ENCODE measurements at places on chromosomes 5 and 9. TPM values are rescaled to one million over a fixed set of nuclear protein-coding genes. Genes with fewer than 3 reads are reported as not detected.

DNA sequence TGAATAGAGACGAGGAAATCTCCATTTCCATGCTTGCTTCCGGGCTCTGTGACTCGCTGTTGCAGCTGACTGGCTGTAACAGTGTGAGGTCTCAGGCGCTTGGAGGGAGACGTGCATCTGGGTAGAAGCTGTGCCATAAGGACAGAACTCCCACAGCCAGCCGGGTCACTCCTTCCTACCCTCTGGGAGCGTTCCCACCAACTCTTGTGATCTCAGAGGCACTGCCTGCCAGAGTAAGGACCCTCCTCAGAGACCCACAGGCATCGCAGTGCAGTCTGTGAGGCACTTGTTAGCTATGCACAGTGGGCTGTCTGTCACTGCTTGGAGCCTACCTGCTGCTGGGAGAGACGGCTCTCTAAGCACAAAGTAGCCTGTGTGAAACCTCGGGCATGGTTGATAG, 203.4 kb upstream of the SEMA6A start:
- H3K27ac ChIP-seq: no peak overlapping the region
- H3K4me1 ChIP-seq: peaks cover 33% of the 10 kb centered on the region
- DNase-seq: no peak
- no peaks in the 10 kb centered on the region for H3K36me3 ChIP-seq
- H3K27me3 ChIP-seq: peaks cover 17% of the 10 kb centered on the region
- H3K4me3 ChIP-seq: no peak overlapping the region

GRCh38 chr9:131214876-131215275, 61.4 kb downstream of the FAM78A start:
- no peak overlapping the region for H3K4me3 ChIP-seq
- H3K4me1 ChIP-seq: no peaks in the 10 kb centered on the region
- H3K36me3 ChIP-seq: peaks cover 58% of the 10 kb centered on the region
- no peak for DNase-seq
- H3K27me3 ChIP-seq: no peaks in the 10 kb centered on the region

DNA sequence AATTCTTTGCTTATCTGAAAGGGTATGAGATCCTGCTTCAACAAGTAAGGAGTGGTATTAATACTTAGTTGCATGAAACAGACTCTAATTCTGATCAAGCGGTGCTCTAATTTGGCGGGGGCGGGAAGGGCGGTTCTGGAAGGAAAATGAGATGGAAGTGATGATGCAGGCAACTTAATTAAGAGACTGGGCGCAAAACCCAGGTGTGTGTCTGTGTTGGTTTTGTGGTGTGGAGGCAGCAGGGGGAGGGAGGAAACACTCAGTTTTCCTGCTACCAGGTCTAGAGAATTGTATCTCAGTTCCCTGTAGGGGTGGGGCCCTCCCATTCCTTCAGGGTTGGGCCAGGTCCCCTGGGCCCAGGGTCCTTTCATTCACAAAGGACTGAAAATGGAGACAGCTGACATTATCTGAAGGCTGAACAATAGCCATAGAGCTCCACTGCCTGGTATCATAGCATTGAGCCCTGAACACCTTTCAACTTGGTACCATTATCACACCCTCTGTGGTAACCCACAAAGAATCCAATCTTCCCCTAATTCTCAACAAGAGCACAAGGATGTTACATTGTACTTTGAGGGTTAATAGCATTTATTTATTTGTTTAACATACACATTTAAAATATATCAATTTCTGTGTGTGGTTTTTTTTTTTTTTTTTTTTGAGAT, 17.2 kb upstream of the C5orf47 start:
- no peak overlapping the region for H3K27ac ChIP-seq
- peaks cover 7% of the 10 kb centered on the region for H3K27me3 ChIP-seq
- no peak for DNase-seq
- peak overlapping the region; percentile 4 for H3K4me3 ChIP-seq
- H3K4me1 ChIP-seq: peaks cover 54% of the 10 kb centered on the region

- H3K27ac ChIP-seq: no peak overlapping the region
- no peaks in the 10 kb centered on the region for H3K4me1 ChIP-seq
- peaks cover 5% of the 10 kb centered on the region for H3K27me3 ChIP-seq
These were observed 597.3 kb downstream of the PRELID2 start for GRCh38 chr5:145237843-145238242.

SOX30 gene
- total RNA-seq: not detected

C9orf152 gene
- total RNA-seq: 0.48 TPM

TPD52L3 gene
- total RNA-seq: not detected

FIBCD1 gene
- 0.53 TPM for total RNA-seq

GRCh38 chr9:81594415-81594814, 94.9 kb downstream of the TLE1 start:
- no peak overlapping the region for H3K4me3 ChIP-seq
- DNase-seq: no peak
- H3K27ac ChIP-seq: no peak overlapping the region

DNA sequence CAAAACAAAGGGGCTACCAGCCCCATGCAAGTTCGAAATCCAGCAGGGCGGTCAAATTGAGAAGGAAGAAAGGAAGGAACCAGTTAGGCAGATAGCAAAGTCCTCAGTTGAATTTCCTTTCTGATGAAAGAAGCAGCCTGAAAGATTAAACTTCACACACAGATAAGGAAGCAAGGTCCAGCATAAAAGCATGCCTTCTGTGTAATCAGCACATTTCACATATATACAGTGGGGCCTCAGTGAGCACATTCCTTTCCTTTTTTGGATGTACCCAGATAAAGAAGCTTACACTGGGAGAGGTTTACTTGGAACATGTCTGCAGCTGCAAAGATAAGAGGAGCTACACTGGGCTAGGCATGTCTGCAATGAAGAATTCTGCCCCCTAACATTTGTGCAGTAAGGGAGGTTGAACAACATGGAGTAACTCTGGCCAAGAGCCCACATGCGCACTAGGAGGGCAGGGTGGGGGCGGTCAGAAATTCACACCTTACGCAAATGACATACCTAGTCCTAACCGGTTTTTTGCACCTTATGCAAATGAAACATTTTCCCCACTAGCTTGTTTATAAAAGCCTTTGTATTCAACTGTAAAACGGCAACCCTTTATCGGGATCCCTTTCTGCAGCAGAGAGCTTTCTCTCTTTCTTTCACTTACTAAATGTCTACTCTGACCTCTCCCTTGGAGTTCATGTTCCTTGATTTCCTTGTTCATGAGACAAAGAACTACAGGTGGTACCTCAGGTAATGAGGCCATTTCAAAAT, 149.7 kb upstream of the FBXL17 start:
- H3K4me1 ChIP-seq: peaks cover 7% of the 10 kb centered on the region
- H3K4me3 ChIP-seq: no peak overlapping the region
- peak overlapping the region; percentile 10 for H3K27ac ChIP-seq
- peaks cover 41% of the 10 kb centered on the region for H3K27me3 ChIP-seq

ZNF474 gene
- 0.24 TPM for total RNA-seq

DNA sequence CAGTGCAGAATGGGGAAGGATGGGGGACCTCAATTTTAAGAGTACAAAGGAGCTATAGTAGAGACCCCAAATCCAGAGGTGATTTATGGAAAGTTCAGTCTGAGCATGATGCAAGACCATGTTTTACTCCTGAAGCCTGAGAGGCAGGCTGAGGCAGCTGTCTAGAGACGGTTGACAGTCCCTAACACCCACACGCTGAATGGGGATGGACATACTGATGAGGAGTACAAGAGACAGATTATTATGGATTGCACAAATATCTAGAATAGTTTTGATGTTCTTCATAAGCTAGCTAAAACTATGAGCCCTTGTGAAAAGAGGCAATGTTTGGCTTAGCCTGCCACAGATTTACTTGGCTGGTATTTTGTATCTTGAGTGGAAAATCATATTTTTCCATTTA, 64.5 kb downstream of the PRR16 start:
- no peak overlapping the region for H3K27ac ChIP-seq
- H3K4me1 ChIP-seq: no peaks in the 10 kb centered on the region
- DNase-seq: no peak
- H3K4me3 ChIP-seq: no peak overlapping the region
- H3K27me3 ChIP-seq: peaks cover 3% of the 10 kb centered on the region
- H3K36me3 ChIP-seq: no peaks in the 10 kb centered on the region

- H3K4me1 ChIP-seq: peaks cover 32% of the 10 kb centered on the region
- H3K4me3 ChIP-seq: peak overlapping the region; percentile 51
- peak overlapping the region; percentile 48 for H3K27ac ChIP-seq
- H3K27me3 ChIP-seq: no peaks in the 10 kb centered on the region
- peaks cover 17% of the 10 kb centered on the region for H3K36me3 ChIP-seq
These were observed 75.8 kb downstream of the OXCT1 start for GRCh38 chr5:41794471-41794870.

GRCh38 chr9:124126648-124127646, 115.4 kb downstream of the LHX2 start:
- no peak overlapping the region for H3K4me3 ChIP-seq
- H3K36me3 ChIP-seq: no peaks in the 10 kb centered on the region
- DNase-seq: peak; percentile 80
- peaks cover 43% of the 10 kb centered on the region for H3K27me3 ChIP-seq

DNA sequence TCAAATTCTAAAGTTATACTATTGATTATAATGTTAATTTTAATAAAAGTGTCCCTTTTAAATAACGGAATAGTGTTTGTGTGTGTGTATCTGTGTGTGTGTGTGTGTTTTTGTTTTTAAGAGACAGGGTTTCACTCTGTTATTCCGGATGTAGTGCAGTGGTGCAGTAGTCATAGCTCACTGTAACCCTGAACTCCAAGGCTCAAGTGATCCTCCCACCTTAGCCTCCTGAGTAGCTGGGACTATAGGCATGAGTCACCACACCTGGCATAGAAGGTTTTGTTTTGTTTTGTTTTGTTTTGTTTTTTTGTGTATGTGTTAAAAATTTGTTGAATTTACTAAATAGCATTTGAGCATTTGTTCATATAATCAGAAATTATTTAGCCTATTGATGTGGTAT, 64.6 kb downstream of the YTHDC2 start:
- DNase-seq: no peak
- no peak overlapping the region for H3K4me3 ChIP-seq
- H3K27ac ChIP-seq: no peak overlapping the region
- no peaks in the 10 kb centered on the region for H3K4me1 ChIP-seq
- peaks cover 34% of the 10 kb centered on the region for H3K36me3 ChIP-seq

SEMA6A gene
- total RNA-seq: 84.2 TPM

GMCL2 gene
- not detected for total RNA-seq

GRCh38 chr5:125267636-125268248, 521.3 kb upstream of the ZNF608 start:
- DNase-seq: no peak
- H3K27ac ChIP-seq: no peak overlapping the region
- H3K4me3 ChIP-seq: no peak overlapping the region
- H3K27me3 ChIP-seq: no peaks in the 10 kb centered on the region

DNA sequence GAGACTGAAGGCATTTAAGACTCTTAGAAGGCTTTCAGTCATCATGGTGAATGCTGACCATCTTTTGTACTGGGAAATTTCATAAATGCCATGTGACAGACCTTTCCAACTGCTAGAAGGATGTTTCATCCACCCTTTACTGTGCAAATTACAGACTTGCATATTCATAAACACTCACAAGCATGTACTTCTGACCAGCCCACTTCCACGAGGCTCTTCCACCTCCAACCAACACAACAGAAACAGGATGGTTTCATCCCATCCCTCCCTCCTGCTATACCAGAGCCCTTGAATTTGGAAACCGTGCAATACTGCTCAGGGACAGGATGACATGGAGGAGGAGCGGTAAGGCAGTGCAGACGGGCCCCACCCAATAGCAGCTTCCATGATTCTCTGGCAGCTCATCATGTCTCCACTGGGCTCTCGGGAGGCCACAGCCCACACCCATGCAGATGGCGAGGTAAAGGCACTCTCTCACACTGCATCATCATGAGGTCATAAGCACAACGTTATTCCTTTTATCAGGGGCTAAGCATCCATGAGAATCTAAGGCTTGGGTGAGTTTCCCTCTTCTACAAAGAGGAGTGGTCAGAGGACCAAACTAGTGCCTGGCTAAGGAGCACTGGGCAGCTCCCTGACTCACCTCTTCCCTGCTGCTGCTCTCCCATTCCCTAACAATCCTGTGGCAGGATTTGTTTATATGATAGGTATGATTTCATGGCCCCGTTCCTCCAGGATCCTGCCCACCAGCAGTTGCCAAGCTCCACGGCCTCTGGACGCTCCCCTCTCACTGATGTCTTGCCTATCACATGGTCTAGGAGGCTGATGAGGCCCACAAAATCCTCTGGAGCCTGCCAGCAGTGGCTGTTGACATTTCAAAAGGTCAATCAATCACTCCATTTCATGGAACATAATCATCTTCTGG, 94.4 kb upstream of the FSTL4 start:
- H3K36me3 ChIP-seq: no peaks in the 10 kb centered on the region
- peaks cover 11% of the 10 kb centered on the region for H3K4me1 ChIP-seq
- H3K4me3 ChIP-seq: no peak overlapping the region
- no peak overlapping the region for H3K27ac ChIP-seq

AFAP1L1 gene
- 6.4 TPM for total RNA-seq

DNA sequence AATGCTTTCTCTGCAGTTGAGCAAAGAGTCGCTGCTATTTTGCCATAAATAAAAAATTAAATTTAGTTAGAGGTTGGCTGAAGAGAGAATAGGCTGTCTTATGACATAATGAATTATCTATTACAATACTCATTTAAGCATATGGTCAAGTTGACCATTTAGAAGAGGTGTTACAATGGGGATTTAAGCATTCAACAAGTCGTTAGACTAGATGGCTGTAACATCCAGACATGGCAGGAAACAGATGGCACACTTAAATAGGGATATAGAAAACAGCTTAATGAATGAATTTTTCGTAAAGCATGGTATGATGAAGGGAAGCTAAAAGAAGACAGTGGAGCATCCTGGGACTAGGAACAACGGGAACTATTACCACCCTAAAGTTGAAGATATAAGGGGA, 160.3 kb upstream of the PTPRD start:
- H3K27me3 ChIP-seq: no peaks in the 10 kb centered on the region
- no peak for DNase-seq
- no peak overlapping the region for H3K27ac ChIP-seq
- H3K4me1 ChIP-seq: no peaks in the 10 kb centered on the region

GRCh38 chr5:158471535-158471924, 612.6 kb upstream of the CLINT1 start:
- no peaks in the 10 kb centered on the region for H3K27me3 ChIP-seq
- H3K36me3 ChIP-seq: no peaks in the 10 kb centered on the region
- no peak for DNase-seq
- no peak overlapping the region for H3K4me3 ChIP-seq
- peaks cover 12% of the 10 kb centered on the region for H3K4me1 ChIP-seq

OR1B1 gene
- not detected for total RNA-seq

STPG3 gene
- total RNA-seq: 0.31 TPM

DNA sequence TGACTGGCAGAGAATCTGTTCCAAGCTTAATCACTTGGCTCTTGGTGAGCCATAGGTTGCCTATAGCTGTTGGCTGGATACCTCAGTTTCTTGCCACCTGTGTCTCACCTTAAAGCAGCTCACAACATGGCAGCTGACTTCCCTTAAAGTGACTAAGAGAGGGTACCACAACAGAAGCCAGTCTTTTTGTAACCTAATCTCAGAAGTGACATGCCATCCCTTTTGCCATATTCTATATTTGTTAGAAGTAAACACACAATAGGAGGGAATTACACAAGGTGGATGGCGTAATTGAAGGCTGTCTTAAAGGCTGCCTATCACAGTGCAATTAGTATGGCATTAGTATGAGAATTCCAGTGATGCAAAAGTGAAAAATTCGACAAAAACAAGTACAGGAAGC, 28.1 kb downstream of the NIPBL start:
- no peak for DNase-seq
- H3K4me3 ChIP-seq: no peak overlapping the region
- H3K27me3 ChIP-seq: no peaks in the 10 kb centered on the region
- no peak overlapping the region for H3K27ac ChIP-seq
- no peaks in the 10 kb centered on the region for H3K4me1 ChIP-seq

Data from type B pancreatic cell (in vitro differentiated cells).